ENCODE measurements at places on chromosomes 1 and 21.

DNA sequence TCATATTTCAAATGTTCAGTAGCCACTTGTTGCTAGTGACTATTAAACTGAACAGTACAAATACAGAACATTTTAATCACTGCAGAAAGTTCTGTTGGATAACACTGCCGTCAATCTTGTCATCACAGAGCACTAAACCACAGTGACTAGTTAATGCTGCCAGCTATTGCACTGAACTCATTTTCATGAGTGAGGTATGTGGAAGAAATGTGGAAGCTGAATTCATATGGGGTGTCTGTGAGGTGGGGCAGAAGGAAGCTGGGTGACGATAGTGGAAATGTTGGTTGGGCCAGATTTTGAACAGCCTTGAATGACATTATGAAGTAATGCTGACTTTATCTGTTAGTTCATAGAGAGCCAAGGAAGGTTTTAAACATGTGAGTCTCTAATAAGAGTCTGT, 49.6 kb downstream of the OSBPL9 start:
- no peak for DNase-seq

GRCh38 chr1:151159373-151159772, 2.9 kb downstream of the TNFAIP8L2 start:
- no peak for DNase-seq

DNA sequence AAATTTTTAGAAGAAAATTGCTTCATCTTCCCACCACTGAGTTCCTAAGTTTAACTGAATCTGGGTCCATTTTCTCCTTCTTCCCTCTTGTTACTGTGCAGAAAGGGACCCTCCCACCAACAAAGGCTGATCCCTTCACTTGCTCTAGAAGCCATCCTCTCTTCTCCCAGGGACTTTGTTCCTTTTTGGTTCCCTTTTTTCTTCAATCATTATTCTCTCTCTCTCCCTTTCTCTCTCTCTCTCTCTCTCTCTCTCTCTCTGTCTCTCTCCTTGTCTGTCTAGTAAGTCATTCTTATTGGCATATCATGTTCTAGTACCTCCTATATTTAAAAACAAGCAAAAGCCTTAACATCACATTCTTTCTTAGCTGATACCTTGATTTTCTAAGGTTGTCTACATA, 31.7 kb upstream of the GADD45A start:
- DNase-seq, result no peak

- no peak for DNase-seq
These were observed 26.6 kb upstream of the RD3 start for GRCh38 chr1:211518330-211519289.

DNA sequence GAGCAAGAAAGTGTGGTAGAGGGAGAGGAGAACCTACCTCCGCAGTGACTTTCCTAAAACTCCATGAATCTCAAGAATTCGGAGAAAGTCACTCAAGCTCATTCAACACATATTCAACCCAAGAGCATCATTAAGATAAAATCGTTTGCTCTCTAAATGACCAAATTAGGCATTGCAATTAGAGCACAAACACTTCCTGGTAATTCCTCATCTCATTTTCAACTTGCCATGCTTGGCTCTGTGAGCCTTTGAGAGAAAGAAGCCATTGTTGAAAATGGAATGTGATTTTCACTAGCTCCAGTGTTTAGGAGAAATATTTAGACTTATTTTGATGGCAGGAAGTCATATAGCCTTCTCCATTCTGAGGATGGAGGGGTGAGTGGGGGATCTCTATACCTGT, 52.5 kb downstream of the KAZN start:
- no peak for DNase-seq

DNA sequence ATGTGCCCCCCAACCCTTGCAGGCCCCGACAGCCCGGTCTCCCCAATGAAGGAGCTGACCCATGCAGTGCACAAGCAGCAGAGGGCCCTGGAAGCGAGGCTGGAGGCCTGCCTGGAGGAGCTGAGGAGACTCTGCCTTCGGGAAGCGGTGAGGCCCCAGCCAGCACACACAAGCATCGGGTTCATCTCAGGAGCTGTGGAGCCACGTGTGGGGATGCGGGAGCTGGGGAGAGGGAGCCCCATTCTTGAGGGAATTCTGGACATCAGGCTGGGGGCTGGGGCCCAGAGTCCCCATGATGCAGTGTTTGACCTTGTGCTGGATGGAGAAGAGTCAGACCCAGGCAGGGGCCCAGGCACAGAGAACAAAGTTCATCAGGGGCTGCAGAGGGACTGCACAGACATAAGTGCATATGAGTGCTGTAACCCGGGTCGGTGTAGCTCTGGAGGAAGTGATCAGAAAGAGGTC, 4.8 kb downstream of the INAVA start:
- DNase-seq, result no peak

GRCh38 chr1:220330265-220330664, 58.0 kb upstream of the RAB3GAP2 start:
- no peak for DNase-seq

- DNase-seq, result no peak
These were observed 41.4 kb downstream of the TMCO4 start for GRCh38 chr1:19758227-19758830.

GRCh38 chr1:15100121-15100879, 53.2 kb upstream of the TMEM51 start:
- peak; percentile 46 for DNase-seq

GRCh38 chr21:29775462-29775861, 164.3 kb downstream of the GRIK1 start:
- DNase-seq, result no peak
